Psoas muscle (tissue), 8 donors: ENCODE measurements at places on chromosomes 2 and 18. TPM values are rescaled to one million over a fixed set of nuclear protein-coding genes. Genes with fewer than 3 reads are reported as not detected.

GRCh38 chr18:79866889-79867574, 69.3 kb downstream of the KCNG2 start:
- H3K4me1 ChIP-seq: no peaks in the 10 kb centered on the region
- H3K27me3 ChIP-seq: peaks cover 23% of the 10 kb centered on the region
- no peak for DNase-seq
- H3K4me3 ChIP-seq: no peak overlapping the region
- no peak overlapping the region for H3K27ac ChIP-seq
- H3K36me3 ChIP-seq: no peaks in the 10 kb centered on the region

GRCh38 chr2:45654250-45654649, 2.8 kb downstream of the PRKCE start:
- DNase-seq: no peak
- no peak overlapping the region for H3K27ac ChIP-seq
- no peak overlapping the region for H3K4me3 ChIP-seq
- peaks cover 13% of the 10 kb centered on the region for H3K4me1 ChIP-seq

DNA sequence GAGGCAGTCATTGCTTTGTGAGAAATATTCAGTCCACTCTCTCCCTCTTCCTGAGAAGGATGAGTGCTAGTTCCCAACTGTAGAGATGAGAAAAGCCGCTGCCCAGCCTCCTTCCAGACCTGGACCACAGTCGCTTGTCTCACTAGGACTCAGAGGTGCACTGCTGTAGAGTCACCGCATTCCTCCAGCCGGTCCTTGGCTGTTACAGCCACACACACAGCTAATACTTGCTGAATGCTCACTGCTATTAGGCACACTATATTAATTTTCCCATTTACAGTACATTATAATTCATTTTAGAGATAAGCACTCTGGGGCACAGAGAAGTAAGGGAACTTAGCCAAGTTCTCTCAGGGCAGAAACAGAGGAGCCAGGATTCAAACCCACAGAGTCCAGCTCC, 10.0 kb upstream of the FABP1 start:
- no peak overlapping the region for H3K4me3 ChIP-seq
- DNase-seq: no peak
- H3K27ac ChIP-seq: no peak overlapping the region
- no peaks in the 10 kb centered on the region for H3K36me3 ChIP-seq

DNA sequence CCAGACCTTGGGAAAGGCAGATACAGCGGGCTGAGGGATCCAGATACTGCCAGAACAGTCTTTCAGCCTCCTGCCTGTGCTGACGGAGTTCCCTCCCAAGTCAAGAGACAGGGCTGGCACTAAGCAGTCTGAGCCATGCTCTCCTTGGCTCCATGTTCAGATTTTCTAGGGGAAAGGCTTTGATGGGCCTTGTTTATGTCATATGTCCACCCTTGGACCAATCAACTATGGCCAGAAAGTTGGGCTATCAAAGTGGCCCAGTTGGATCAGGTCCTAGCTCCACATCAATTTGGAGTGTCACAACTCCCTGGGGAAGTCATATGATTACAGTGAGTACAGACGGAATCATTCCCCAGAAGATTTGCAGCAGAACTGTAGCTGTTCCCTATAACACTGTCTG, 152.0 kb downstream of the GREB1L start:
- no peaks in the 10 kb centered on the region for H3K4me1 ChIP-seq
- H3K36me3 ChIP-seq: peaks cover 47% of the 10 kb centered on the region
- no peak overlapping the region for H3K4me3 ChIP-seq
- no peak overlapping the region for H3K27ac ChIP-seq
- no peak for DNase-seq
- no peaks in the 10 kb centered on the region for H3K27me3 ChIP-seq

DNA sequence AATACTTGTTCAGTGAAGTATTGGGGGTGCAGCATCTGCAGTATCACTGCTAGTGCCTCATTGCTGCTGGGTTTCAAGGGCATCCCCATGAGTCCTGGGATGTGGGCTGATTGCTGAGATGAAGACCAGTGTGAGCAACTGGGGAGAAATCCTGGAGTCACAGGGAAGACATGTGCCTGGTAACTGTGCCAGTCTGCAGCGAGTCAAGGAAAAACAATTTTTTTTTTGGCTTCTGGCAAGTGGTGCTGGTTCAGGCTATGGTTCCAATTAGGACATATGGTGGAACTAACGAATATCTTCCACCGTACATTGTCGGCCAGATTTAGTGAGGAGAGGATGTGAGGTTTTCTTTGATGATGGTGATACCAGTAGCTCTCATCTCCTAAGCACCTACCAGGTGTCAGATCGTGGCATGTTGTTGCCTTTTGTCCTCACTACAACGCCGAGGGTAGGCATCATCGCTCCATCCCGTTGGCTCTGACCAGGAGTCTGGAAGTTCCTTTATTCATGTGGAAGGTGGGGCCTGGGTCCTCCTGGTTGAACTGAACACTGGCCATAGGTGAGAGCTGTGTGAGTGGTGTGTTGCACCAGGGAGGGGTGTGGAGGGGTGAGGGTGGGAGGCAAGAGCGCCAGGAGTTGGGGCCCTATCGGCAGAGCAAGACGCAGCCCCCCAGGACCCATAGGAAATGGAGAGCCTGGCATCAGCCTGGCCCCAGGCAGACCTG, 118.0 kb upstream of the HS6ST1 start:
- H3K4me1 ChIP-seq: peaks cover 2% of the 10 kb centered on the region
- no peak overlapping the region for H3K27ac ChIP-seq
- no peaks in the 10 kb centered on the region for H3K27me3 ChIP-seq
- H3K4me3 ChIP-seq: no peak overlapping the region
- no peak for DNase-seq

GRCh38 chr18:58254873-58255511, 211.0 kb downstream of the NEDD4L start:
- H3K27ac ChIP-seq: peak overlapping the region; percentile 93
- H3K27me3 ChIP-seq: no peaks in the 10 kb centered on the region
- peak overlapping the region; percentile 72 for H3K4me3 ChIP-seq
- H3K36me3 ChIP-seq: no peaks in the 10 kb centered on the region

- H3K27ac ChIP-seq: no peak overlapping the region
Measured at GRCh38 chr2:168601741-168602140, 145.7 kb downstream of the CERS6 start.

GRCh38 chr18:48808476-48808875, 142.3 kb downstream of the SMAD7 start:
- DNase-seq: no peak
- no peak overlapping the region for H3K4me3 ChIP-seq
- H3K27ac ChIP-seq: no peak overlapping the region

- no peak overlapping the region for H3K4me3 ChIP-seq
- H3K36me3 ChIP-seq: no peaks in the 10 kb centered on the region
- DNase-seq: no peak
- H3K4me1 ChIP-seq: no peaks in the 10 kb centered on the region
- H3K27ac ChIP-seq: no peak overlapping the region
Measured at GRCh38 chr18:55647331-55647730, 59.3 kb upstream of the TCF4 start.

DNA sequence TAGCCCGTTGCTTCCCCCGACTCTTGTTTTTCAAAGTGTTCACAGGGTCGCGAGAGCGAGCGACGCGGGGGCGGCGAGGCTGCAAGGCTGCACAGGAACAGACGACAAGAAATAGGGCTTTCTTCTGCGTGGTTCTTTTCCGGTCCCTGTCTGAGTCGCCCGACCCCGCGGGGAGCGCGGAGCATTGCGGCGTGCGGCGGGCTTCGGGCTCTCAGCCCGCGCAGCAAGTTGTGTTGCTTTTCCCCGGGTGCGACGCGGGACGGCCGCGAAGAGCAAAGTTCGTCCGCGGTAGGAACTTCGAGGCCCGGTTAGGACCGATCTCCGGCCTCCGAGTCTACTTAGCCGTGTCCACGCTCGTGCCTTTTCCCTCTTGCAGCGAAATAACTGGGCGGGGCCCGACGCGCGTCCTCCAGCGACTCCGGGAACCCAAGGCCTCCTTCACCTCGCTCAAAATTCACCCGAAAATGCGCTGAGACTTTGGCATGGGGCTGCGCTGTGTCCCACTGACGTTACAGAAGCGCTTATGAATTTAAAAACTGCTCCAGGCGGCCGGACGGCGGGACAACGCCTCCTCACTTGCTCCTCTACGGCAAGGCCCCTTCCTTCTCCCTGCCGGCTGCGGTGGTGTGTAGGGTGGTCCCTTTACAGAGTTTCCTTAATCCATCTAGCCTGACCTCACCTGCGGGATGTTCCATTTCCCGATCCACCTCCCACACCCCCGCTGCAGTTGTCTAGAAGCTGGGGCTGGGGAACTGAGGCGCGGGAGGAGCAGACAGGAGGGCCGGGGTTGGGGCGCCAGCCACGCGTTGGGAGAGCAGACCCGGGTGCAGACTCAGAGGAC, 1.5 kb upstream of the BCL2L11 start:
- no peaks in the 10 kb centered on the region for H3K36me3 ChIP-seq
- H3K27ac ChIP-seq: no peak overlapping the region
- peak overlapping the region; percentile 84 for H3K4me3 ChIP-seq
- H3K4me1 ChIP-seq: peaks cover 19% of the 10 kb centered on the region

- peak; percentile 24 for DNase-seq
- no peaks in the 10 kb centered on the region for H3K36me3 ChIP-seq
- H3K4me3 ChIP-seq: no peak overlapping the region
- peaks cover 5% of the 10 kb centered on the region for H3K4me1 ChIP-seq
- H3K27ac ChIP-seq: no peak overlapping the region
Measured at GRCh38 chr2:96954011-96954846, 32.2 kb downstream of the FAM178B start.

GRCh38 chr2:2620604-2621003, 289.5 kb upstream of the MYT1L start:
- H3K36me3 ChIP-seq: no peaks in the 10 kb centered on the region
- DNase-seq: no peak
- no peaks in the 10 kb centered on the region for H3K4me1 ChIP-seq
- H3K27ac ChIP-seq: no peak overlapping the region
- H3K27me3 ChIP-seq: peaks cover 3% of the 10 kb centered on the region
- no peak overlapping the region for H3K4me3 ChIP-seq

DNA sequence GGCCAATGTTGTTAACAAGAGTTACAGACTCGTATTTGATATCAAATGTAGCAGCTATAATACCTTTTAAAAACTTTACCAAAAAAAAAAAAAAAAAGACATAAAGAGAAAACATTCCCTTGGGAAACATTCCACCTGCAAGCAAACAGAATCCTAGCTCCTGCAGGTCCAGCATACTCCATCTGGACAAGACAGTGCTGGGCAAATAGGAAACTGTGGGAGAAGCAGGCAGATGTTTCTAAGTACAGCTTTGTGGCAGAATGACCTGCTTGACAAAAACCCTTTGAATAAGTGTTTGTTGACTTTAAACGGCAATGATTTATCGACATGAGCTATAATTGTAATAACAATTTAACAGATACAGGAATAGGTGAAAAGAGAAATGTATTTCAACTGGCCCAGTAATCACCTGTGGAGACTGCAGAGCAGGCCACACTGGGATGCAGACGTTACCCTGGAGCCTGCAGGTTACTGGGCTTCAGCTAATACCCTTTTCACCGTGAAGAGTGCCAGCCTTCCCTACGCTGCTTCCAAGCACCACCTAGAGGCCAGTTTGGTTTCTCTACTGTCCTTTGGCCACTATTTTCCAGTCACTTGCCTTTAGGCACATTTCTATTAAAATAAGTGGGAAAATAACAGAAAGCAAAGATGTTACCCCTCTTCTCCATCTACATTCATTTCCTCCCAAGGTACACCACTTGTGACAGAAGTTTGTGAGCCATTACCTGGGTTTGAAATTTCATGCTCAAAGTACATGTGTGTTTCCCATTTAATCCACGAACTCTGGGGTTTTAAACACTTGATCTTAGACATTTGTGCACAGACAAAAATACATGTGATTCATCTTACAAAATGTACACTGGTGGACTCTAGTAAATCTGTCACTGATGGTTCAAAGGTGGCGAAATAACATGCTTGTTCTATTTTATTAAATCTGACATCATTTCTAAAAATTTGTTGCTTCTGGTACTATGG, 96.9 kb upstream of the ZNF397 start:
- H3K27me3 ChIP-seq: no peaks in the 10 kb centered on the region
- DNase-seq: peak; percentile 44
- H3K4me1 ChIP-seq: no peaks in the 10 kb centered on the region
- H3K27ac ChIP-seq: no peak overlapping the region

DNA sequence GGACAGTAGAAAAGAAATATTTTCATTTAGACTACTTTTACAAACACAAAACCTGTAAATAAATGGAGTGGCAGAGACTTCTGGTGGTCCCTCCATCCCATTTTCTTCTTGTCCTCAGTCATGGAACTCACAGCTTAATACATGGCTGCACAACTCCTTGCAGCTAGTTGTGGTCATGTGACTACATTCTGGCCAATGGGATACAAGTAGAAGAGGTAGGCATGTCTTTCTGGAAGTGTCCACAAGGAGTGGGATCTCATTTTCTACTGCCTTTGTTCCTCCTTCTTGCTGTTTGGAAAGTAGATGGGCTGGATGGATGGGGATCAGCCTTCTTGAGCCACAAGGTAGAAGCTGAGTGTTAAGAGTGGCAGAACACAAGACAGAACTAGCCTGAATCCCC, 555.8 kb downstream of the SATB2 start:
- no peak for DNase-seq
- H3K27ac ChIP-seq: no peak overlapping the region
- H3K27me3 ChIP-seq: no peaks in the 10 kb centered on the region
- H3K36me3 ChIP-seq: no peaks in the 10 kb centered on the region
- H3K4me3 ChIP-seq: no peak overlapping the region

- DNase-seq: peak; percentile 58
- H3K27me3 ChIP-seq: no peaks in the 10 kb centered on the region
- no peak overlapping the region for H3K4me3 ChIP-seq
- no peaks in the 10 kb centered on the region for H3K36me3 ChIP-seq
- H3K27ac ChIP-seq: no peak overlapping the region
Measured at GRCh38 chr2:130873700-130874346, 37.1 kb downstream of the ARHGEF4 start.

GRCh38 chr2:66717218-66717905, 282.4 kb downstream of the MEIS1 start:
- no peaks in the 10 kb centered on the region for H3K4me1 ChIP-seq
- H3K27me3 ChIP-seq: no peaks in the 10 kb centered on the region
- no peak overlapping the region for H3K27ac ChIP-seq
- no peaks in the 10 kb centered on the region for H3K36me3 ChIP-seq
- DNase-seq: no peak
- no peak overlapping the region for H3K4me3 ChIP-seq

GRCh38 chr2:179995741-179996515, 11.2 kb downstream of the CWC22 start:
- H3K27me3 ChIP-seq: no peaks in the 10 kb centered on the region
- H3K4me1 ChIP-seq: peaks cover 12% of the 10 kb centered on the region
- H3K36me3 ChIP-seq: peaks cover 4% of the 10 kb centered on the region
- H3K27ac ChIP-seq: no peak overlapping the region

DNA sequence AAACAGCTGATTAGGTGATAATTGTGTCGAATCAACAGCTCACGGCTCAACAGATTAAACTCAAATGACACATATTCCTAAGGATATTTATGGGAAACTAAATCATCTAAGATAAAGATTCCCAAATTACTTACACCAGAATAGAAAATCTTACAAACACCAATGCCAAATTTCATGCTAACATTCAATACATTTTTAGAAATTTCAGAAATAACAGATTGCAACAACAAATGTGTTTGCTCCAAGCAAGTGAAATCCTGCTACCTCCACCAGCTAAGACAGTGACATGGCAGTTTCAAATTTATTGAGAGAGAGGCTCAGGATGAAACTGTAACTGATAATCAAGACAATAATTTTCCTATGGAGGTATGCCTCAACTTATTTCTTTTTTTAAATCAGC, 65.0 kb upstream of the EPB41L3 start:
- DNase-seq: no peak
- no peaks in the 10 kb centered on the region for H3K4me1 ChIP-seq
- no peaks in the 10 kb centered on the region for H3K27me3 ChIP-seq

CPS1 gene
- 2.3 TPM for total RNA-seq

SMYD1 gene
- total RNA-seq: 240 TPM

AKAIN1 gene
- total RNA-seq: not detected

FBXO41 gene
- 0.15 TPM for total RNA-seq

CCDC121 gene
- 2.5 TPM for total RNA-seq
